Smooth muscle cell of the brain vasculature (primary cell): ENCODE measurements at places on chromosomes 1 and 21.

GRCh38 chr1:81600878-81601622 lies 199.7 kb upstream of the ADGRL2 start:
- DNase-seq, result no peak

DNA sequence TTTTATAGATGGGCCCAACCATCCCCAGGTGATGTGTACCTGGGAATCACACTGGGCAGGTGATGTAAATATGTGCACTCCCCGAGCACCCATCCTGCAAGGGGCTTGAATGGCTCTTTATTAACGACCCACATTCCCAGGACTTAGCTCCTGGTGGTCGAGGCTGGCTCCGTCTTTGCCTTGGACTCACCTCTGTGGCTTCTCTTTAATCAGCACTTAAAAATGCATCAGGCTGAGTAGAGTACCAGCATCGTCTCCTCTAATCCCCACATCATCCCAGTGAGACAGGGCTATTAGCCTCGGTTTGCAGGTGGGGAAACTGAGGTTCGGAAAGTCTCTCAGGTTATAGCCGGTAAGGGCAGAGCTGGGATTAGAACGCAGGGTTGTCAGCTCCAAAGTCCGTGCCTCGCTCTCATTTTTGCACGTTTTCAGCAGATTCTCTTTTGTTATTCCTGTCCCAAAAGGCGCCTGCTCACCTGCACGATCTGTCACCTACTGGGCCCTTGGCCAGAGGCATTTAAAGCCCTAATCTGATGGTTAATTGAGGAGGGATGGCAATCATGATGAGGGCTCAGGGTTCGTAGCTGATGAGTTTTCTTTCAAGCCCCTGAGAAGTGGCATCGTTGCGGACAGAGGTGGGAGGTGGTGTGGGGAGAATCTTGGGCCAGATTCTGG lies 29.4 kb downstream of the SPSB1 start:
- DNase-seq, result no peak

- DNase-seq, result no peak
These were observed 457.8 kb upstream of the DAB1 start for GRCh38 chr1:57881639-57882038.

GRCh38 chr1:205591522-205592351 lies 40.1 kb downstream of the ELK4 start:
- DNase-seq, result no peak

DNA sequence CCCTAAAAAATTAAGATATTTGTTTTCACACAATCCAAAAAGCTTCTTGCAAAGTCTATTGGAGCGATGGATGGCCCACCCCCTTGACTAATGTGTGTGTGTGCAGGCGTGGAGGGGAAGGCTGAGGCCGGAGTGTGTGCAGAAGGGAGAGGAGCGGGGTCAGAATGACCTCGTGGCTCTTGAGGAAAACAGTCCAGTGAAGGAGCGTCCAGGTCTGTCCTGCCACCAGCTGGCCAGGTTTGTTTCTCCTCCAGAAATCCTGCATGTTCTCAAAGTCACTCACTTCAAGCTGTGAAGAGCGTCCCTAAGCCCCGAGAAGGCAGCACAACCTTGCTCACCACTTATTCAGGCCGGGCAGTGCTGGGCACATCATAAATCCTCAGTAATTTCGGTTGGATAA lies 69.5 kb upstream of the SSX2IP start:
- no peak for DNase-seq

DNA sequence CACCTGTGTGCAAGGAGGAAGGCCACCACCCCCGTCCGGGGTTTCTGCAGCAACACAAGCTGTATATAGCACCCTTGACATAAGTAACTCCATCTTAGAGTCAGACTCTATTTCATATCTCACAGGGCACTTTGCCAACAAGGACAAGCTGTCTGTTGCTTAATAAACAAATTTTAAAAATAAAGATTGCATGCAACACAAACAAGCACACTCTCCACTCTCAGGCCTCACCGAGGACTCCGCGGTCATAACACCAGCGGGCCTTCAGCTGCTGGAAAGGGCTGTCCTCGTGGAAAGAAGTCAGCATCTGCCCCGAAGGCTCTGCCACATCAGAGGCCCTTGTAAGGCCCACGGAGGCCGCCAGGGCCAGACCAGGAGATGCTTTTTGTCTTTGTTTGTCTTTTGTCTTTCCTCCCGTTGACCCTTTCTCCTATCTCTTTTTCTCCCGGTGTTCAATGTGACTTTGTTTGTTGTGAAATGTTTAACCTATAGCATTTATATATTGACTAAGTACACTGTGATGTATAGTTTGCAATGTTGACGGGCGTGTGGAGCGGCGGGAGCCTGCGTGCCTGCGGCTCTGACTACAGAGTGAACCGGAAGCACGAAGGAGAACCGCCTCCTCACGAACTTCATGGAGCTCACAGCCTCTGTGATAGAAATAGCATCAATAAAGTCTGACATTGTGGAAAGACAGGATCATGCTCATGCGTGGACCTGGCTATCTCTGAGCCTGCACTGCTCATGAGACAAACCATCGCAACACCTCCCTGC lies 24.1 kb downstream of the MEGF6 start:
- DNase-seq, result no peak

DNA sequence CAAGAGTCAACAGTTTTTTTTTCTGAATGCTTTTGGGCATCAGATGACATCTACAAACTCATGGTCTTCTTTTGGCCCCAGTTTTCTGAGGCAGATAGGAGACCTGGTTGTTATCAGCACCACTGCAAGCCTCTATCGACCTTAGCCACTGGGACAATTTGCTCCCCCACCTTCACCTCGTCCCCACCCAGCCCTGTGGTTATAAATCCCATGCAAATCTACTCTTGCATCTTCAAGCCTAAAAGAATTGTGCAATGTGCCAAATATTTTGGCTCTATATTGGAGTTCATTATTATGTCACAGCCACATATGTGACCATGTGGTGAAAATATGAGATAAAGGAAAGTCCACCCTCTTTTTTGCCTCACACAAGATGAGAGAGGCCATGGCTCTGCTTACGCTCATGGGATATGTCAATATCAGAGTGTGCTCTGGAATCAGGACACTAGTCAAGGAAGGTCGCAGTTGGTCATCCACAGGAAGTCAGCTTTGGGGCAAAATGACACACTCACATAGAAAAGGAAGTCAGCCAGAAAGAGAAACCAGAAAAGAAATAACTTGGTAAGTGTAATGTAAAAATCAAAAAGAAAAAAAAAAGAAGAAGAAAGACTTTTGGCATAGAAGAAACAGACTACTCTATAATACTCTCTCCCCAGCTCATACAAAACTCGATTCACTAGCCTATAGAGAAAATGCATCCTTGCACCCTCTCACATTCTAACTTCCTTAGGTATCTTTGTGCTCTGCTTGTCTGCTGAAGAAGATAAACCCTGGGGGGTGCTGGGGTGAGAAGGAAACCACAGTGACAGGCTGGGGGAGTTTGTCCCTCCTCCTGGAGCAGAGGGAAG lies 21.2 kb downstream of the SLC30A10 start:
- DNase-seq, result no peak

DNA sequence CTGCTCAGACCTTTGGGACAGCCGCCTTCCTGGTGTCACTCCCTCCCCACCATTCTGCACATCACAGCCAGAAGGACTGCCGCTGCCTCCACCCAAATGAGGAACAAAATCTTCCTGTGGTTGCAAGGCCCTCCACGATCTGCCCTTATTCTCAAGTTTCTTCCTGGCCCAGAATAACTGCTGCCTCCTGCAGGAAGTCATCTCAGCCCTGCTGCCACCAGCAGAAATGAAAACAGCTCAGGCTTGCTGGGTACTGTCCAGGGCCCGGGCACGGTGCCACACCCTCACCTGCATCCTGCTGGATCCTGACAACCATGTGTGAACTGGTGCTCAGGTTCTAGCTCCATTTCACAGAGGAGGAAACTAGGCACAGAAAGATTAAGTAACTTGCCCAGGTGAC lies 2.8 kb downstream of the CLDN19 start:
- no peak for DNase-seq

DNA sequence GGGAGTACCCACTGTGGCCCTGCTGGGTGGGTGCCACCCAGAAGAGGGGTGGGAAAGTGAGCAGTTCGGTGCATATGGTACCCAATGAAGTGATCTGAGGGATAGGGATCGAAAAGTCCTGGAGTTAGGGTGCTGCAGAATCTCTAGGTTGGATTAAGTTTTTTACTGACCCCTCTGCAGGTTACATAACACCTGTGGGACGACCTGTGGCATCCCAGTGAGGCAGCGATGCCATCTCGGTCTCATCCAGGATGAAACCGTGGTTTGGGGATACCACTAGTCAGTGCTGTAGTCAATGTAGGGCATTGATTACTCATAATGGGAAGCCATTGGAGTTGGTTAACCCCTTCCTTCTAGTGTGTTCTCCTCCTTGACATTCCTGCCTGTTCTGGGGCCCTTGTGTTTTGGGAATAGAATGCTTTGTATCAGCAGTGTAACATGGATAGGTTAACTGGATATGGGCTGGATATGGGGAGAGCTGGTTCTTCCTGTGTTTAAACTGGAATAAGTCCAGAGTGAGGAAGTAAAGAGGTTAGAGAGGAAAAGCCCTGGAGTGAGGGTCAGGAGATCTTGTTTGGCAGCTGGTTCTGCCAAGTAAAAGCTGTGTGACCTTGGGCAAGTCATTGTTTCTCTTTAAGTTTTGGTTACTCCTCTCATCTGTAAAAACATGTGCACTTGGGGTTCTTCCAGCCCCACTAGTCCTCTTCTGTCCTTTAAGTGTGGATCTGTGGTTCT lies 42.8 kb upstream of the ATF3 start:
- DNase-seq, result no peak
